Osteoblast (primary cell): ENCODE measurements at places on chromosomes 5 and 9. TPM values are rescaled to one million over a fixed set of nuclear protein-coding genes. Genes with fewer than 3 reads are reported as not detected.
A peak's percentile ranks its signal among the peaks of the same experiment; 100 is the strongest.

SLC26A2 gene
- total RNA-seq, result 22.1 and 22.7 TPM in 2 replicates

GRCh38 chr5:175211956-175212756 is 231.8 kb downstream of the DRD1 start:
- no peaks in the 10 kb centered on the region for H3K36me3 ChIP-seq
- no peaks in the 10 kb centered on the region for H3K27me3 ChIP-seq
- H3K4me1 ChIP-seq, result peaks cover 24% of the 10 kb centered on the region
- DNase-seq, result no peak

- DNase-seq, result peak; percentile 98
- H3K4me1 ChIP-seq, result peaks cover 49% of the 10 kb centered on the region
- peaks cover 46% of the 10 kb centered on the region for H3K36me3 ChIP-seq
- peak overlapping the region; percentile 91 for H3K4me3 ChIP-seq
These were observed 2.0 kb downstream of the PDLIM7 start for GRCh38 chr5:177495243-177496060.

GRCh38 chr5:66143473-66144073 is 527 bp upstream of the SREK1 start:
- no peaks in the 10 kb centered on the region for H3K36me3 ChIP-seq
- H3K27ac ChIP-seq, result peak overlapping the region; percentile 98
- DNase-seq, result no peak
- H3K4me3 ChIP-seq, result peak overlapping the region; percentile 98
- H3K27me3 ChIP-seq, result no peaks in the 10 kb centered on the region
- peaks cover 19% of the 10 kb centered on the region for H3K4me1 ChIP-seq

DNA sequence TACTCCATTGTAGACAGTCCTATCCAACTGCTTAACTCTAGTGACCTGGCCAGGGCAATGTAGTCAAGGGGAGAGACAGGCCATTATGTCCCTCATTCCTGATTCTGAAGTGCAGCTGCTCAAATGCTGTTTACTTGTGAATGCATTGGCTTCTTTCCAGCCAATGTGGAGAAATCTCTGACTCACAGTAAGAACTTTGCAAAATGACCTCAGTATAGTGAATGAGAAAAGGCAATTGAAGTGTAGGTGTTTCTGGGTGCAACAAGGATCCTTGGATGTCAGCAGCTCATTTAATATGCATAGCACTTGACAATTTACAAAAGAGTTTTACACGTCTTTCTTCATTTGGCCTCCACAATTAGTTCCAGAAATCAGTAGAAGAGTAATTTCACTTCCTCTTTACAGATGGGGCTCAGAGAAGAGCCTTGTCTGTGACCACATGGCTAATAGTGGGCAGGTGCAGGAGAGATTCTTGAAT is 367.2 kb downstream of the OSTF1 start:
- no peaks in the 10 kb centered on the region for H3K4me1 ChIP-seq
- no peak for DNase-seq
- H3K27ac ChIP-seq, result no peak overlapping the region
- no peaks in the 10 kb centered on the region for H3K27me3 ChIP-seq
- no peaks in the 10 kb centered on the region for H3K36me3 ChIP-seq

CIZ1 gene
- 33.7 and 40.1 TPM in 2 replicates for total RNA-seq

BASP1 gene
- total RNA-seq, result 242 and 272 TPM in 2 replicates

GHR gene
- total RNA-seq, result 5.4 and 5.6 TPM in 2 replicates

DNA sequence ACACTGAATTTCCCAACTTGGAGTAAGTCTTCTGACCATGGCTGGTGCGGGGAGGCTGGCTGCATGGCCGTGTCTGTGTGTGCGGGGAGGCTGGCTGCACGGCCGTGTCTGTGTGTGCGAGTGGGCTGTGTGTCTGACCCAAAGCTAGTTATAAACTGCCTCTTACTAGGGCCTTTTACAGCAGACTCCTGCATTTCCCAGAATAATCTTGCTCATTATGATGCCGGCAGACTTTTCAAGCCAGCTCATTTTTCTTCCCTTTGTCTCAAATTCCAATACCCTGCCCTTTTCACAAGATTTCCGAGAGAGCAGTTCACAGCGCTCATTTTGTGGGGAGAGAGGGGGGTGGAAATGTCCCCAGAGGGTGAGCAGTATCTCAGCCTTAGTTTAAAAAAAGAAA is 470.7 kb upstream of the BRINP1 start:
- no peak overlapping the region for H3K4me3 ChIP-seq
- no peaks in the 10 kb centered on the region for H3K4me1 ChIP-seq
- H3K27ac ChIP-seq, result no peak overlapping the region
- no peak for DNase-seq

GRCh38 chr5:150001660-150002486 is 1.3 kb downstream of the HMGXB3 start:
- H3K27ac ChIP-seq, result peak overlapping the region; percentile 91
- H3K4me1 ChIP-seq, result peaks cover 28% of the 10 kb centered on the region
- peak; percentile 82 for DNase-seq
- H3K4me3 ChIP-seq, result peak overlapping the region; percentile 89
- no peaks in the 10 kb centered on the region for H3K27me3 ChIP-seq

- H3K36me3 ChIP-seq, result peaks cover 4% of the 10 kb centered on the region
- H3K27me3 ChIP-seq, result no peaks in the 10 kb centered on the region
- H3K4me1 ChIP-seq, result peaks cover 12% of the 10 kb centered on the region
These were observed 698 bp upstream of the SEC24A start for GRCh38 chr5:134647750-134648424.

- H3K36me3 ChIP-seq, result no peaks in the 10 kb centered on the region
- no peaks in the 10 kb centered on the region for H3K27me3 ChIP-seq
- peak overlapping the region; percentile 26 for H3K27ac ChIP-seq
- DNase-seq, result no peak
- H3K4me1 ChIP-seq, result peaks cover 20% of the 10 kb centered on the region
These were observed 32.7 kb upstream of the SLCO6A1 start for GRCh38 chr5:102531506-102531905.

WNT8A gene
- not detected in 2 replicates for total RNA-seq

GRCh38 chr5:135154197-135154596 is 120.2 kb upstream of the PITX1 start:
- H3K4me3 ChIP-seq, result no peak overlapping the region
- no peak overlapping the region for H3K27ac ChIP-seq
- H3K27me3 ChIP-seq, result no peaks in the 10 kb centered on the region
- no peaks in the 10 kb centered on the region for H3K36me3 ChIP-seq
- no peaks in the 10 kb centered on the region for H3K4me1 ChIP-seq
- DNase-seq, result no peak

GRCh38 chr9:3865141-3865772 is 339.5 kb upstream of the RFX3 start:
- H3K4me1 ChIP-seq, result peaks cover 33% of the 10 kb centered on the region
- H3K27ac ChIP-seq, result peak overlapping the region; percentile 3
- DNase-seq, result peak; percentile 41
- no peaks in the 10 kb centered on the region for H3K36me3 ChIP-seq
- H3K27me3 ChIP-seq, result no peaks in the 10 kb centered on the region
- no peak overlapping the region for H3K4me3 ChIP-seq

DNA sequence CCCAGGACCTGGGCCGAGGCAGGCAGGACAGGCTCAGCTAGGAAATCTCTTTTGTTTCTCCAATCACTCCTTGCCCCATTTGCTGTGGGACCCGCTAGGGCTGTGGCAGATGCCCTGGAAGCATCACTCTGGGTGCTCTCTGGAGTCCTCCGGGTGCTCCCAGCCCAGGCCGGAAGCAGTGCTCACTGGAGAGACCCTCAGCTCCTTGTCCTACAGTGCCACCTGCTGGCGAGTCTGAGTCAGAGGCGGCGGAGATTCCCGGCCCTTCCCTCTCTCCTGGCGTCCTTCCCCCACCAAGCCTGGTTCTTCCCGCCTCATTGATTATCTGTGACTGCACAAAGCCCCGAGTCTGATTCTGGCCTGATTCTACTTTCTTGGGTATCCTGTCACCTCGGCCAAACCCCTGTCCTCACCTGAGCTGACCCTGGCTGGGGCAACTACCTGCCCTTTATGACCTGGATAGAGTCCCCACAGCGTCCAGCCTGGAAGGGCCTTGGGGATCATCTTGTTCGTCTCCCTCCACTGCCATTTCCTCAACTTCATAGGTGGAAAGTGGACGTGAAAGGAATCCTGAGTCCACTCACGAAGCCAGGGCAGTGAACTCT is 7.3 kb upstream of the BARHL1 start:
- H3K4me1 ChIP-seq, result no peaks in the 10 kb centered on the region
- no peaks in the 10 kb centered on the region for H3K36me3 ChIP-seq
- H3K27ac ChIP-seq, result no peak overlapping the region
- H3K27me3 ChIP-seq, result peaks cover 54% of the 10 kb centered on the region
- DNase-seq, result peak; percentile 98

DNA sequence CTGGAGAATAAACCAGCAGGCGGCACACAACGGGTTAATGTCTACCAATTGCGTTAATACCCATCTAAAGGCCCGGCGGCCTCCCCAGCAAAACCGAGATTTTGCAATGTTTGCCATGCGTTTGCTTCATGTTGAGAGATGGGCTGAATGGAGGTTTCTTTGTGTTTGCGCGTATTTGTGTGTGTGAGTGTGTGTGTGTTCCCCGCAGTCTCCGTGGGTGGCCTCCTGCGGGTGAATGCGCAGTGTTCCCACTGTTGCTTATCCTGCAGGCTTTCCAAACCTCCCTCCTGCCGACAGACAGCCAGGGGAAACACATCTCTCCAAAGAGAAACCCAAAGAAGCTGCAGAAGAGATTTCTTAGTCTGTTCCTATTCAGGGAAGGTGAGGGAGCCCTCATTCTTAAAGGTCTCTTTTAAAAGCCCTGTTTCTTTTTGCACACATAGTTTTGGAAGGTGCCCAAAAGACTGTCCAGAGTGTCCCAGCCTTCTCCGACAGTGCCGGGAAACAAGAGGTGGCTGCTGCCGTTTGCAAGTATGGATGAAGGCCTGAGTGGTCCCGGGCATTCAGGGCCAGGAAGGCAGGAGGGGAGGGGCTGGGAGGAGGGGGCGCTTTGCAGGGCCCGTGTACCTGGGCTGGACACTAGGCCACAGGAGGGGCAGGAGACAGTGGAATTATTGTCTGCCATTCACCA is 103.8 kb upstream of the ERCC6L2 start:
- peaks cover 22% of the 10 kb centered on the region for H3K4me1 ChIP-seq
- DNase-seq, result no peak
- peaks cover 60% of the 10 kb centered on the region for H3K27me3 ChIP-seq
- H3K4me3 ChIP-seq, result peak overlapping the region; percentile 17
- no peak overlapping the region for H3K27ac ChIP-seq

WDR31 gene
- 1.4 and 2.4 TPM in 2 replicates for total RNA-seq

DNA sequence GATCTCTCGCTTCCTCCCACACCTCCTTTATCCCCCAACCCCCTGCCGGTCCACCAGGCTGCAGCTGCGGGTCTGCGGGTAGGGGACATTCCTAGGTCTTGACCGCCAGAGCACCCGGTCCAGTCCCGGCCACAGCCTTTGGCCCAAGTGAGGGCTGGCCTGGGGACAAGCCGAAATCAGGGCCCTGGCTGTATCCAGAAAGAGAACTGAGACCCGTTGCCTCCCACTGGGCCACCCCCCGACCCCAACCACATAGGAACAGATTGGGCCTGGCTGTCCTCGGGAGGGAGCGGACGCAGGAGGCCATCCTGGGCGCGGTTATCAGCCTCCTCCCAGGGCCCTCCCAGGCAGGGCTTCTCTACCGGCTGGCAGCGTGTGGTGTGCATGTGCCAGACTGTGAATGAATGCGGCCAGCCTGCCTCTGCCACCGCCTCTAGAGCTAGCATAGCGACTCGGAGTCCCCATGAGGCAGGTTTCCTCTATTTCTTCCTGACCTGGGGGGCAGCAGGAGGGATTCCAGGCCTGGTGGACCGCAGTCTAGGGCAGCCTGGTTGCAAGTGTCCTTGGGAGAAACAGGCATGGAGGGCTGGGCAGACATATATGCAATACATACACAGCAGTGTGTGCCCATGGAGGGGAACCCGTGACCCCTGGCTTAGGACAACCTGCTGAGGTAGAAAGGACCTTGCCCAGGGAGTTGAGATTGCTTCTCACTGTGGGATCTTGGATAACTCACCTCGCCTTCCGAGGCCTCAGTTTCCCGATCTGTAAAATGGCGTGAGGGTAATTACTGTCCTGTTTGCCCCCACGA is 1.2 kb downstream of the N4BP3 start:
- no peak overlapping the region for H3K4me3 ChIP-seq
- no peaks in the 10 kb centered on the region for H3K36me3 ChIP-seq
- no peak overlapping the region for H3K27ac ChIP-seq
- no peaks in the 10 kb centered on the region for H3K4me1 ChIP-seq
- H3K27me3 ChIP-seq, result peaks cover 44% of the 10 kb centered on the region
- peak; percentile 75 for DNase-seq

- H3K4me3 ChIP-seq, result no peak overlapping the region
- no peak overlapping the region for H3K27ac ChIP-seq
- DNase-seq, result peak; percentile 94
- no peaks in the 10 kb centered on the region for H3K27me3 ChIP-seq
- no peaks in the 10 kb centered on the region for H3K4me1 ChIP-seq
- no peaks in the 10 kb centered on the region for H3K36me3 ChIP-seq
These were observed 46.0 kb downstream of the CRB2 start for GRCh38 chr9:123401879-123402513.

- peaks cover 13% of the 10 kb centered on the region for H3K4me1 ChIP-seq
- H3K36me3 ChIP-seq, result no peaks in the 10 kb centered on the region
- H3K4me3 ChIP-seq, result no peak overlapping the region
- DNase-seq, result no peak
- H3K27ac ChIP-seq, result peak overlapping the region; percentile 7
- no peaks in the 10 kb centered on the region for H3K27me3 ChIP-seq
These were observed 180.6 kb upstream of the PAPPA start for GRCh38 chr9:115972843-115973595.

DNA sequence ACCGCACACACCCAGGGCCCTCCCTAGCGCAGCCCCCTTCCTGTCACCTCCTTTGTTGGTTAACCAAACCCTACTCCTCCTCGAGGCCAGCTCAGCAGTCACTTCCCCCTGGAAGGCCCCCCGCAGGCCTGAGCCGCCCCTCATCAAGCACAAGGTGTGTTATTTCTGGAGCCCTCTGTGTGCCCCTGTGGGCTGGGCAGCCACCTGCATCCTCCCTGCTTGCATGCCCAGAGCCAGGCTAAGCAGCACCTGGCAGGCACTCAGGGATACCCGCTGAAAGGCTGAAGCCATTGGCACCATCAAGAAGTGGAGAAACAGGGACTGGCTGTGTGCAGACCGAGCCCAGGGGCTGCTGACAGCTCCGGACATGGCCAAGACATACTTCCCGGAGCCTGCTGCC is 121.8 kb downstream of the ZNF354C start:
- H3K27me3 ChIP-seq, result no peaks in the 10 kb centered on the region
- H3K4me3 ChIP-seq, result no peak overlapping the region
- no peak overlapping the region for H3K27ac ChIP-seq
- H3K36me3 ChIP-seq, result peaks cover 38% of the 10 kb centered on the region

IRX4 gene
- total RNA-seq, result not detected in 2 replicates

BNC2 gene
- 51.3 and 53.9 TPM in 2 replicates for total RNA-seq

OR2V1 gene
- not detected in 2 replicates for total RNA-seq

TSLP gene
- 0.88 and 1.1 TPM in 2 replicates for total RNA-seq

ANGPTL2 gene
- 39.8 and 72.5 TPM in 2 replicates for total RNA-seq

- H3K36me3 ChIP-seq, result no peaks in the 10 kb centered on the region
- no peaks in the 10 kb centered on the region for H3K27me3 ChIP-seq
- H3K4me3 ChIP-seq, result no peak overlapping the region
- H3K4me1 ChIP-seq, result no peaks in the 10 kb centered on the region
- no peak for DNase-seq
These were observed 670.5 kb upstream of the SEMA6A start for GRCh38 chr5:117245130-117245529.
